ENCODE measurements at places on chromosomes 5 and 9.
A peak's percentile ranks its signal among the peaks of the same experiment; 100 is the strongest.

- DNase-seq: no peak
These were observed 130.9 kb upstream of the RASA1 start for GRCh38 chr5:87136733-87137132.

DNA sequence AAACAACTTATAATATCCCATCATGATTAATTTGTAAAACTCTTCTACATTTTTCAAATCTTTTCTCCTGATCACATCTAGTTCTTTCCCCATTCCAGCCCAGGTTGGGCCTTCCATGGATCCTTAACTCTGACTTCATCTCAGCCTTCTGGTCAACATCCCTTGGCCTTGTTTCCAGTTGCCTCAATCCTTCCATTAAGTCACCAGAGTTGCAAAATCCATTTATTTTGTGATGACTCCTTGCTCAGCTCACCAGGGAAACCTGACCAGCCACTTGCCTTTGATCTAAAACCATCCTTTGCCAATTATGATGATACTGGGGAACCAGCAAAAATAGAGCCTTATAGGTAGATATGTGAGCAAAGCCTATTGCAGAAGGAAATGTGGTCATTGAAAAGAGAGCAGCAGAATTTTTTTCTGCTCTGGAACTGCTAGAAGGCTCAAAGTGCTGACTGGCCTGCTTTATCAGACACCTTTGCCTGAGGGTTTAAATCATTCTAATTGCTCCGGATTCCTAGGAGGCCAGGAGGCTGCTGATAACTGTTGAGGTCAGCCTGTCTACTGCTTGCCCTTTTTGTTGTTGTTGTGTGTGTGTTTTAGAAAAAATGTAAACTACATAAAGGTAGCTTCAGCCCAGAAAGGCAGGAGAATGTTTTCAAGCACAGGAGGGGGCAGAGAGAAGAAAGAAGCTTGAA is 512.2 kb upstream of the GRIA1 start:
- no peak for DNase-seq

DNA sequence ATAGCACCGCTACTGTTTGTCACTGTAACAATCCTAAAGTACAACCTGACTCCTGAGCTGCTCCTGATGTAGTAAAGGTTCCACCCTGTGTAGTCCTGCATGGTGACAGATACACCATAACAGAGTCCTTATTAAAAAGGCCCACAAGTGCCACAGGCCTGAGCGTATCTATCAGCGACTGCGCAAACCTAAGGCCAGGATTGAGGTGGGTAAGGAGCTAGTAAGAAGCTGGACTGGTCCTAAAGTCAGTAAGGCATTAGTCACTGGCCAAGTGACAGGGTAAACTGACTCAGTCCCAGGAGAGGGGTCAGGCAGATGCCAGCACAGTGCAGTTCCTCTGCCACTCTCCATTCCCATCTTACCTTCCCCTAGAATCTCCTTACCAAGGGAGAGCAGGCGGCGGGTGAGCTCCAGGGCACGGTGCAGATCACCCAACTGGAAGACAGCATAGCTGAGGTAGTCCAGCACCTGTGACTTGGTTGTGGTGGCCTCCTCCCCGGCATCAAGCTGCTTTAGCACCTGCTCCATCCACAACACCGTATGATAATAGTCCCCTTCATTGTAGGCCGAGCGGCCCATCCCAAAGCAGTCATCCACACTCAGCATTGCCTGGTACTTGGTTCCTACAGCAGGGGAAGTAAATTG is 17.6 kb downstream of the P4HA2 start:
- no peak for DNase-seq

DNA sequence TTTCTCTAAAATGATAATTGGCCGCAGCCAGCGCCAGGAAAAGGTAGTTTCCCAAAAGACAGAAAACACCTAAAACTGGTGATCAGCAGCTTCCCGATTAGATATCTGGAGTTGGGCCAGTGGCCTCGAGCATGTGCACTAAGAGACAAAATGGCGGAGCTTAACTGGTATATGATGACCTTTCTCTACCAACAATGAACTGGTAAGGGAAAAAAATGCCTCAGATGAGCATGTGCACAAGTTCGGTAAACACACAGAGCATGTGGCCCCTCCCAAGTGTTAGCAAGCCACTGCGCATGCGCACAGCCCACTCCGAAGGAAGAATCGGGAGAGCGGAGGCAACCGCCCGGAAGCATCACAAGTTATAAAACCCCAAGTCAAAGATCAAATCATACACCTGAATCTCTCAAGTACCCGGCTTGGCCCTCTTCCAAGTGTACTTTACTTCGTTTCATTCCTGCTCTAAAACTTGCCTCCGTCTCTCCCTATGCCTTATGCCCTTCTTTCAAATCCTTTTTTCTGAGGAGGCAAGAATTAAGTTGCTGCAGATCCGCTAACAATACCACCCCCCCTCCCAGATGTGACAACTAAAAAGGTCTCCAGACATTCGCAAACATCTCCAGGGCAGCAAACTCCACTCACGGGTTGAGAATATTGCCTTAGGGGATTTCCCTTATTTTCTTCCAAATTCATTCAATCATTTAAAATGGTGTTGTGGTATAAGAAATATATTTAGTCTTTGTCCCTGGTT is 15.0 kb upstream of the PTBP3 start:
- DNase-seq: no peak

GRCh38 chr9:130265431-130266235 is at the start of gene HMCN2:
Gene HMCN2, plus strand, starts transcription at chr9:130265760. Its CDS starts 119 bp downstream, at chr9:130265879.
- no peak for DNase-seq

DNA sequence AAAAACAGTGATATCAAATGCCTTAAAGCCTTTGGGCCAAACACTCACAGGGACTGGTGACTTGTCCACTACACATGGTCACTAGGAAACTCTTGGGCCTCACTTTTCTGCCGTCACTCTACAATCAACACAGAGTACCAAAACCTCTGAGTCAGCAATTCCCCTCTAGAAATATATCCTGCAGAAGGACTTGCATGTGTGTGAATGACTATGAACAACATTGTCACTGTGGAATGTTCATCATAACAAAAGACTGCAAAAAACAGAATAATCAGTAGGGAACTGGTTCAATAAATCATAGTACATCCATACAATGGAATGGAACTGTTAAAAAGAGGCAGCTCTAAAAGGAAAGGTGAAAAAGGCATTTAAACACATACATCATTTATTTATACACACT is 44.1 kb upstream of the SMU1 start:
- DNase-seq: no peak

GRCh38 chr5:5799826-5800225 is 377.3 kb downstream of the ICE1 start:
- DNase-seq: no peak

- DNase-seq: no peak
These were observed 231.0 kb downstream of the ARHGEF28 start for GRCh38 chr5:73856997-73857396.

- DNase-seq: no peak
These were observed 98.2 kb downstream of the USP20 start for GRCh38 chr9:129933185-129934040.

GRCh38 chr9:110876929-110877328 is 161.3 kb downstream of the LPAR1 start:
- DNase-seq: no peak

DNA sequence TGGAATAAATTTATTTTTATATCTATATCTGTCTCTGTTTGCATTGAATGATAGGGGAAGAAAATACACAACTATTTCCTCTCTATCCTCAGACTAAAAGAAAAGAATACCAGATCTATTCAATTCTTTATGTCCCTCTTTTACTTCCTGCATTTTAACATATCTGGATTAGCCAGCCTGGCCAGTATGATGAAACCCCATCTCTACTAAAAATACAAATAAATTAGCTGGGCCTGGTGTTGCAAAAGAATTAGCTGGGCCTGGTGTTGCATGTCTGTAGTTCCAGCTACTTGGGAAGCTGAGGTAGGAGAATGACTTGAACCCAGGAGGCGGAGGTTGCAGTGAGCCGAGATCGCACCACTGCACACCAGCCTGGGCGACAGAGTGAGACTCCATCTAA is 182.0 kb downstream of the LURAP1L start:
- DNase-seq: no peak

DNA sequence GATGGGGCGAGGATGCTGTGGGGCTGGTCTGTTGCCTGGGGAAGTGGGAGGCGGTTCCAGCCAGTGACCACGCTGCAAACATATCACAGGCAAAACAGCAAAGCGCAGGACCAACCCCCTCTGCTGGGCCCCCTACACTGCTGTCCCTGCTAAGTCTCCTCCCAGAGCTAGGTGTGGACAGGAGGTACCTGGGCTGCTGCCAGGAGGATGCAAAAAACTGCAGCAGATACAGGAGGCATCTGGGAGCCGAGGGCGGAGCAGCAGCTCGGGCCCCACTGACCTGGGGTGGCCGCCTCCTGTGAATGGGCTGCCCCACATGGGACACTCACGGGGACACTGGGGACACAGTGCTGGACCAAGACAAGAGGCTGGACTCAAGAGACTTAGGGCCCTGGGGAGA is 48.0 kb upstream of the PHYKPL start:
- no peak for DNase-seq

- no peak for DNase-seq
These were observed 294.5 kb upstream of the TAS2R1 start for GRCh38 chr5:9924614-9925013.

- DNase-seq: no peak
These were observed 18.3 kb upstream of the OSMR start for GRCh38 chr5:38827525-38827924.

GRCh38 chr9:35079041-35079425 is 709 bp downstream of the FANCG start:
- DNase-seq: peak; percentile 10

- DNase-seq: no peak
These were observed 96.8 kb upstream of the CCDC112 start for GRCh38 chr5:115393239-115393638.

DNA sequence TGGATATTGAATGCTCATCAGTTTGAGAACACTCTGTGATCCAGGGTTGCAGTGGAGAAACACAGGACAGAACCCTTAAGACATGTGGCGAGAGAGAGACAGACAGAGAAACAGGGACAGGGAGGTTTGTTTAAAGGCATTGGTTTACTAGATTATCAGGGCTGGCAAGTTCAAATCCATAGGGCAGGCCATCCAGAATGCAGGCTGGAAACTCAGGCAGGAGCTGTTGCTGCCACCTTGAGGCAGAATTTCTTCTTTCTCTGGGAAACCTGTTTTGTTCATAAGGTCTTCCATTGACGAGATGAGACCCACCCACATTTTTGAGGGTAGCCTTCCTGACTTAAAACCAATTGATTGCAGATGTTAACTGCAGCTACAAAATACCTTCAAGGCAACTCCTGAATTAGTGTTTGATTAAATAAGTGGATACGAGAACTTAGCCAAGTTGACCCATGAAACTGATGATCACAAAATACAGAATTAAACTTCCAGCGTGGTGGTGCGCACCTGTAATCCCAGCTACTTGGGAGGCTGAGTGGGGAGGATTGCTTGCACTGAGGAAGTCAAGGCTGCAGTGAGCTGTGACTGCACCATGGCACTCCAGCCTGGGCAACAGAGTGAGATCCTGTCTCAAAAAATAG is 55.9 kb downstream of the NSUN2 start:
- peak; percentile 41 for DNase-seq

GRCh38 chr5:110865400-110866094 is 126.7 kb downstream of the SLC25A46 start:
- no peak for DNase-seq

DNA sequence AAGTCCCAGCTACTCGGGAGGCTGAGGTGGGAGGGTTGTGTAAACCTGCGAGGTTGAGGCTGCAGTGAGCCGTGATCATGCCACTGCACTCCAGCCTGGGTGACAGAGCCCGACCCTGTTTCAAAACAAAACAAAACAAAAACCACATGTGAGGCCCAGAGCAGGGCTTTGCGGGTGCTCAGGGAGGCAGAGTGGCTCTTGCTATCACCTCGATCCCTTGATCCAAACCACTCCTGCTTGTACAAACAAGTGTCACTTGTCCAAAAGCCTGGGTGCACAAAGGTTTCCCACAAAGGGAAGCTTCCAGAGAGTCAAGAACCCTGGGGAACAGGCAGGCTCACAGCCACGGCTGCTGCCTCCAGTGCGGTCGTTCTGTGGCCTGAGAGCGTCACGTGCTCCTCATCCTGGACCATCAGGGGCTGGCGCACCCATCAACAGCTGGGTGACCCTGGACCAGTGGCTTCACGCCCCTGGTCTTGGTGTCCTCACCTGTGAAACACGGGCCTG is 162.7 kb downstream of the C9orf50 start:
- no peak for DNase-seq

GRCh38 chr9:80842389-80842788 is 847.0 kb downstream of the TLE1 start:
- DNase-seq: no peak

DNA sequence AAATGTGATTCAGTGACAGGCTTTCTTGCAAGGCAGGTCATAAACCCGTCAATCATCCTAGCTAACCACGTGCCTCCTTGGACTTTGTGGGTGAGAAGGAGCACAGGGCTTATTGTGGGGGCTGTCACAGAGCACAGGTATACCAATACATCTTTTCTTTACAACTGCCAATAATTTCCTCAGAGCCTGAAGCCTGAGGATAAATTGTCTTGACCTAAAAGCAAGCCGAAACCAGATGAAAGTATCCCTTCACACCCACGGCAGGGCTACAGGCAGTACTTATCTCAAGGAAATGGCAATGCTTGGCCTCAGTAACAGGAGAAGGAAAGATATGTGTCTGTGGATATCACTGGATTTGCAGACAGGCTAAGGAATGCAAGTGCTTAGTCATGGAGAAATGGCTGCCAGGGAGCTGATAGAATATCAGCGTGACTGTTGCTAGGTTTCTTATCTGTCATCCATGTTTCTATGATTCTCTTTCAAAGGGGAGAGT is 90.3 kb upstream of the ZNF366 start:
- DNase-seq: no peak

Measured in NCI-H1105 (cell line).